Tibial nerve (tissue), 4 donors: ENCODE measurements at places on chromosomes 2 and 18. TPM values are rescaled to one million over a fixed set of nuclear protein-coding genes. Genes with fewer than 3 reads are reported as not detected.

The ERICH2 gene
- not detected for total RNA-seq

The MC5R gene
- not detected for total RNA-seq

DNA sequence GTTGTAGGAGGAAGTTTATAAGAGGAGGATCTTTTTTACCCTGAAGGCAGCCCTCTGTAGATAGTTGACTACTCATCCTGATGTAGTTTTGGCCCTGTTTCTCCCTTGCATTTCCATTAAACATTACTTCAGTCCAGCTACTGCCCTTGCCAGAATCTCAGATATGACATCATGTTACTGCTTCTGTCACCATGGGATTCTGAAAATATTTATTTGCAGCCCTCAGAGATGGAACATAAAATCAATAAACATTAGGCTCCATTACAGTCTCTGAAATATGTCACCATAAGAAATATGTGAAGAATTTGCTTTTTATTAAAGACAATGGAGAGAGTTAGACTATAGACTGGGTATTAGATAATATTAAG lies 68.7 kb upstream of the STK39 start:
- DNase-seq: no peak

DNA sequence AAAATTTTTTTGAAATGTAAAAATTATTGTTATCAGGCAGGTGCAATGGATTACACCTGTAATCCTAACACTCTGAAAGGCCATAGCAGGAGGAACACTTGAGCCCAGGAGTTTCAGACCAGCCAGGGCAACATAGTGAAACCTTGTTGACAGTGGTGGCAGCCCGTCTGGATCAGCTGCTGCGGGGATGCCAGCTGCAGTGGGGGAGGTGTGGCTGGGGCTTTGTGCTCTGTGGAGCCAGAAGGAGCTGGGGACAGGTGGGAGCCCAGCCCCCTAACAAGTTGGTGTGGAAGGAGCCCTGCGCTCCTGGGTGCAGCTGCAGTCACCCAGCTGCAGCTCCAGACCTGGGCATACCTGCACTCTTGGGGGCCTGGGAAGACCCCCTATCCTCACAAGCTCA lies 182.4 kb upstream of the MC4R start:
- DNase-seq: no peak

DNA sequence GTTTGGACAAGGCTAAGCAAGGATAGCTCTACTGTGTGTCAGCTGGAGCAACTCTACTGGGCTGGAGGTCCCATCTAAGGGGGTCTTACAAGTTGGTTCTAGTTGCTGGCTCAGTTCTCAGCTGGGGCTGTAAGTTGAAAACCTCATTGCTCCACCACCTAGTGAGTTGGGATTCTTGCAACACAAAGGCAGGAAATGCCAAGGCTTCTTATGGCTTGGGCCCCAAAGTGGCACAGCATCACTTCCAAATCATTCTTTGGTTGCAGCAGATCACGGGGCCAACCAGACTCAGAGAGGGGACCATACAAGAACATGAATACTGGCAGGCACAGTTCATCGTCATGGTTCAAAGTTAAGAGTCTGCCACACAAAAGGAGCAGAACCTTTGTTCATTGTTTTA lies 332.7 kb downstream of the LRRTM1 start:
- no peak for DNase-seq

DNA sequence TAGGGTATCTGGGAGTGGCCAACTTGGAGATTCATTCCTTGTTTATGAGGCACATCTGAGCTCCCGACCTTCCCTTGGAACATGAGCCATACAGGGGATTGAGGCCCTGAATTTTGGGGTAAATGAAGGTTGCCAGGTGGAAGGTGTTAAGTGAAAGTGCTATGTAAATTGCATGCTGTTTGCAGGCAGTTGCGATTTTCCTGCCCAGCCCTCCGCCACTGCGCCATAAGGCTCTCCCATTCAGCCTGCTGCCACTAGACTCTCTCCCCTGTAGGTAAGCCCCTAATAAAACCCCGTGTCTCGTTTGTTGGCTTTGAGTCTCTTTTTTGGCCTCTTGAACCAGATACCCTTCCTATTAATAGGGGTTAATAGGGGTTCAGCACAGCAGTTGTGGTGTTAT lies 33.8 kb downstream of the PCARE start:
- no peak for DNase-seq
